NCI-H526 (cell line): ENCODE measurements at places on chromosomes 7 and 10.

GRCh38 chr10:8158193-8159071, 103.9 kb downstream of the GATA3 start:
- DNase-seq, result no peak

- no peak for DNase-seq
Measured at GRCh38 chr10:29157321-29157720, 131.5 kb upstream of the LYZL1 start.

DNA sequence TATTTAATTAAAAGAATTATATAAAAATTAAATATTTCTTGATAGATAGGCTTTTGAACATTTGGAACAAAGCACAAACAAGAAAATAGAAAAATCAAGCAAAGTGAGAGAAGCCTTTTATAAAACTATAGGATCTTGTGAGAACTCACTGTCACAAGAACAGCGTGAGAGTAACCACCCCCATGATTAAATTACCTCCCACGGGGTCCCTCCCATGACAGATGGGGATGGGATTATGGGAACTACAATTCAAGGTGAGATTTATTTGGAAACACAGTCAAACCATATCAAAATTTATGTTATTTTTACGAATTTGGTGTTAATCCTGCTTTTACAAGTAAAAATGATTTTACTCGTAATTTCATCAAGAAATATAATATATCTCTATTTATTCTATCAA, 1136.1 kb upstream of the POT1 start:
- no peak for DNase-seq

DNA sequence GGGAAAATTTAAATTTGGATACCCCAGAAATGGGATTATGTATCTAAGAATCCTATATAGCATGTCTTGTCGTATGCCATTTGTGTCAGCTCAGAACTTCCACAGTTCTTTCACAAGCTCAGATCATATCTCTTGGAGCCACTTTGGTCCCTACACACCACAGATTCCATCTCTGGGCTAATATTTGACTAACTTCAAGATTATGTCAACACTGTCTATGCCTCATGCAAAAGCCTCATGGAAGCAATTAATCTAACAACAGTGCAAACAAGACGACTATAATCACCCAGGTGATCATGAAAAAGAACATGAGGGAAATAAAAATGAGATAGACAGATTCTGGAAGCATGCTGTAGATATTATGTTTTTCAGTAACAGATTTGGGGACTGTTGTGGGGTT, 189.1 kb downstream of the LRRTM3 start:
- peak; percentile 85 for DNase-seq

DNA sequence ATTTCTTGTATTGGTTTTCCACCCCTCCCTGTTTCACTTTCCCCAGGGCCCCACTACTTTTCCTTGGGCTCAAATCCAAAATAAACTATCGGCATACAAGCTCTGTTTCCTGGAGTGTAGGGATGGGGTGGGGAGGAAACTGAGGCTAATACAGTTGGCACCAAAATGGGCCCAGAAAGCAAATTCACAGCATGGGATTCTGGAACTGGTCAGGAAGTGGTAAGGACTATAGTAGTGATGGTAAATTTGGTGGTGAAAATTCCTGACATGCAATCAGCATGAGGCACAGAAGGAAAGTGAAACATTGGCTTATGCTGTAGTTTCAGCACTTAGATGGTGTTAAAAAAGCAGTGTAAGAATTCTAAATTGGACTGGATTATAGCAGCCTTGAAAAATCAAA, 8.7 kb upstream of the SAMD9L start:
- no peak for DNase-seq

DNA sequence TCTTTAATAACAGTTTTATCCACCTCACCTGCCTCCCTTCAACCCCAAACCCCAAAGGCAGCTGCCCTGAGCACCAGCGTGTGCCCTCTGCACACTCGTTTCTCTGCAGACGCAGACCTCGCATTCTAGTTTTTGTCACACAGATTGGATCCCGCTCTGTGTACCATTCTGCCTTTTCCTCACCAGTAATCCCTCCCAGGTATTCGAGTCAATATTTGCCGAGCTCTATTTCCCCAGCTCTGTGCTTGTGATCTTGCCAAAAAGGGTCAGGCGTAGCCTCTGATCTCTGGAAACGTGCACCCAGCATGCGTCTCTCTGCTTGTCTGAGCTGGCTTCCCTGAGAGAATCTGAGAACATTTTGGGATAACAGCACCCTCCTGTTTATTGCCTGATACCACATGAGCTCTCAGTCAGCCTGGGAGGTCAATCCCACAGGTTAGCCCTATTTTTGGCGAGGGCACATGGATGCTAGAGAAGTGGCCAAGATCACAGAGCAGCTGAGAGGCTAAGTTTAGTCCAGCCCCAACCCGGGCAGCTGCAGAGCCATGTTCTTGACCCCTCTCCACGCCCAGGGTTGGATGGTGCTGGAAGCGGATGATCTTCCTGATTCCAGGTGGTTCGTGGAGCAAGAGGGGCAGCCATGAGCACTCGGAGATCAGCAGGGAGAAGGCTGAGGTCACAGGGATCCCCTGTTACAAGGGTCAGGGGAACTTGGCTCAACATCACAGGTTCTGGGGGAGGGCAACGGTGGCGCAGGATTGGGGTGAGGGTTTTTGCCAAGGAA, 29.1 kb downstream of the FOXL3 start:
- DNase-seq, result no peak

DNA sequence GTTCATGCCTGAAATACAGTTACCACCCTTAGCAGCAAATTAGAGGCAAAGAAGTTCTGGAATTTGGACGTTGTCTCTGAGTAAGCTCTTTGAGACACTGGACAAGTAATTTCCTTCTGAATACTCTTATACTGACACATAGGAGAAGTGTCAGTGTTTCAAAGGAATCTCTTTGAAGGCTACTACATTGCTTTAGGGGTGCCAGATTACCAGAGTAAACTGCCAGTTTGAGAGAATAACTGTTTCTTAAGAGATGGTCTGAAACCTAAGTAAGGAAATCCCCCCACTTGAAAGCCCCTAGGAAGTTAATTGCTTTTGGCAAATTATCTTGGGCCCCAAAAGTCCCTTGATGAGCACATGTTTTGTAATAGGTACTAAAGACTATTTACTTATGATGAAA, 3.4 kb downstream of the FAS start:
- DNase-seq, result no peak

DNA sequence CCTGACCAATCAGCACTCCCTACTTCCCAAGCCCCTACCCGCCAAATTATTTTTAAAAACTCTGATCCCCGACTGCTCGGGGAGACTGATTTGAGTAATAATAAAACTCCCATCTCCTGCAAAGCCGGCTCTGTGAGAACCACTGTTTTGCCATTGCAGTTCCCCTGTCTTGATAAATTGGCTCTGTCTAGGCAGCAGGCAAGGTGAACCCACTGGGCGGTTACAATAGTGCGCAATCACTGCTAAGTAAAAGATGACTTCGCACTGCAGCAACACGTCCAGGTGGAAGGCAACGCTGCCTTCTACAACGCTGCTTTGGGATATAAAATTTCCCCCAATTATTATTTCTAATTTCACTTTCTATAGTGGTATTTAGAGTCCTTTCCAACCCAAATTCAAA, 8.9 kb downstream of the SLC37A3 start:
- no peak for DNase-seq

GRCh38 chr10:123726836-123727235, 60.7 kb downstream of the GPR26 start:
- no peak for DNase-seq

GRCh38 chr10:61903928-61904344, 2.4 kb downstream of the ARID5B start:
- peak; percentile 65 for DNase-seq

DNA sequence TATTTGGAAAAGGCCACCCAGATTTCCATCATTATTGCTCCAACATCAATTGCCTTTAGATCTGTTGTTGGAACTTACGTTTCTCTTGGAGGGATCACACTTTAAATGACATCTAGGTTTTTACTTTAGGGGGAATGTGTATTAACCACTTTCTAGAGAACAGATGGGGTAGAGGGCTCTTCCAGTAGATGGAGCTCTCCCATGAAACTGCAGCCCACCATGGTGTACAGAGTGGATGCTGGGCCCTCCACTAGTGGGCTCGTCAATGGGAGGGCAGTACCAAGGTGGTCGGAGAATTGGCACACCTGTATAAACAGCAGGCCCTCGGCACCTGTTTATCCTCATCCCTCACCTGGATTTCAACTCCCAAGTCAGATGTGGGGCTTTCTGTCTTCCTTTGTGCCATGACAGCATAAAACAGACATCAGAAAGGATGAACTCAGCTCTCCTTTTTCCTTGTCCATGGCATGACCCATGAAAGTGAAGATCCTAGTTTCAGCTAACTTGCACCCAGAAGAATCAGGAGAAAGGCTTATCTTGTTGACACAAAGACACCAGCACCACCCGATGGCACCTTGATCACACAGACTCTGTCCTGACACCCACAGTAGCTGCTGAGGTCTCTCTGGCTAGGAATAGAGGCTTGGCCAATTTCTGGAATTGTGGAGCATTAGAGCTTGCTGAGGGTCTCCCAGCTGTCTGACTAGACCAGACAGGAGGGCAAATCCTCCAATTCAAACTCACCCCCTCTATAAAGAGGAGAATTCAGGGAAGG, 150.5 kb downstream of the CYP26A1 start:
- DNase-seq, result no peak
